DMS53 (cell line): ENCODE measurements at places on chromosomes 12 and 14.

DNA sequence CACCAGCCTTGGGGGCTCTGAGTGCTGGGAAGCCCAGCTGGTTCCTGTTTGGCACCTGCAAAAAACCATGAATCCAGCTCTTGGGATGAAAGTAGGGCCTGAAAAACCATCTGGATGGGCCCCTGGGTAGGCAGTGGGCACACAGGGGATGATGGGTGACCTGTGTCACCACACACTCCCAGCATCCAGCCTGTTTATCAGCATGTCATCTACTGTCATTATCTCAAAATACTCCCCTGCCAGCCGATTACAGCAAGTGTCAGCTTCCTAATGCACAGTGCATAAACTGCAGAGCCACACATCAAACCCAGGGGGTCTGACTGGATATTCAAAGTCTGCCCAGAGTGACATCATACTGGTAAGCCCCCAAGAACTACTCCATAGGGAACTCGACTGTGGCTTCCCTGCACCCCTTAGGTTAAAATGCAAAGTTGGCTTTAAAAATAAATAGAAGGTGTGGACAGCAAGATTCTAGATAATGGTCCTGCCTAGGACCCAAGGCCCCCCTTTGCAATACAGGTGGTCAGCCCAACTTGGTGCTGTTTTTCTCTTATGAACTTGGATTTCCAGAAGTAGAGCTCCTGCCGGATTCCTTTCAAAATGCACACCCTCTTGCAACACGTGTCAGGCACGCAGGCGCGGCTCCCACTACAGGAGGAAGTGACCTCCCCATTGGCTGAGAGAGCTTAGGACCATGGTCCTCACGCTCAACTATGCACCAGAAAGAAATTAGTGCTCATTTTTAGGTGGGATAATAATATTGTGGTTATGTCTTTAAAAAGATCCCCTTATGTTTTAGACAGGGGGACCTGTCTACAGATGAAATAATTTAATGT lies 94.1 kb downstream of the GCH1 start:
- no peak for DNase-seq

DNA sequence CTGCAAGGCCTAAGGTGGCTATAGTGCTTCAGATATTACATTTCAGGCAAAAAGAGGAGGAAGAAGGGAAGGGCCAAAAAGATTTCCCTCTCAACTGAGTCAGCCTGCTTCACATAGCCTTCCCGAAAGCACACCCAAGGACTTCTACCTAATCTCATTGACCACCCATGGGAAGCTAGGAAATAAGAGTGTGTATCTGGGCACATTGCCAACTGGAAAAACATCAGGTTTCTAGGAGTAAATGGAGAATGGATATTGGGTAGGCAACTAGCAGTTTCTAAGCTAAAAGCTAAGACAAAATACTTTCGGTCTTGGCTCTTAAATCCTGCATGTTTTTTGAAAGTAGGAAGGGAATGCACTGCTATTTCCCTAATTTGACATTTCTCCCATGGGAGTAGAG lies 221.7 kb upstream of the GRIP1 start:
- peak; percentile 27 for DNase-seq

DNA sequence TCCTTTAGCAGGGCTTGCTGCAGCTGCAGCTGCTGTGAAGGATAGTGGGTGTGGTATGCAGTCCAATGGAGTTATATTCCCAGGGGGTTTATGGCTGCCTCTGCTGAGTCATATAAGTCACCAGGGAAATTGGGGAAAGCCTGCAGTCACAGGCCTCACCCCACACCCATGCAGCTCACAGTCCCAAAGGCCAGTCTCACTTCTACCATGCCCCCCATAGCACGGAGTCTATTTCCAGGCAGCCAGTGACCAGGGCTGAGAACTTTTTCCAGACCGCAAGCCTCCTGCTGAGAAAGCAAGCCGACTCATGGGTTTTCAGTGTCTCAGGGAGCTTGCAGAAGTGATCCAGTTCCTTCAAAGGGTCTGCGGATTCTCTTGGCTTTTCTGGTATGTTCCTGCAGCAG lies 322.4 kb upstream of the CLEC14A start:
- no peak for DNase-seq

DNA sequence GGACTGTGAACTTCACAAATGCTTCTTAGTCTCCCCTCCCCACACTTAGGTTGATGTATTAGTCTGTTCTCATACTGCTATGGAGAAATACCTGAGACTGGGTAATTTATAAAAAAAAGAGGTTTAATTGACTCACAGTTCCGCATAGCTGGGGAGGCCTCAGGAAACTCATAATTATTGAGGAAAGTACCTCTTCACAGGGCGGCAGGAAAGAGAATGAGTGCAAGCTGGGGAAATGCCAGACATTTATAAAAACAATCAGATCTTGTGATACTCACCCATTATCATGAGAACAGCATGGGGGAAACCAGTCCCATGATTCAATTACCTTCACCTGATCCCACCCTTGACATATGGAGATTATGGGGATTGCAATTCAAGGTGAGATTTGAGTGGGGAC lies 178.8 kb downstream of the SLC38A4 start:
- no peak for DNase-seq

DNA sequence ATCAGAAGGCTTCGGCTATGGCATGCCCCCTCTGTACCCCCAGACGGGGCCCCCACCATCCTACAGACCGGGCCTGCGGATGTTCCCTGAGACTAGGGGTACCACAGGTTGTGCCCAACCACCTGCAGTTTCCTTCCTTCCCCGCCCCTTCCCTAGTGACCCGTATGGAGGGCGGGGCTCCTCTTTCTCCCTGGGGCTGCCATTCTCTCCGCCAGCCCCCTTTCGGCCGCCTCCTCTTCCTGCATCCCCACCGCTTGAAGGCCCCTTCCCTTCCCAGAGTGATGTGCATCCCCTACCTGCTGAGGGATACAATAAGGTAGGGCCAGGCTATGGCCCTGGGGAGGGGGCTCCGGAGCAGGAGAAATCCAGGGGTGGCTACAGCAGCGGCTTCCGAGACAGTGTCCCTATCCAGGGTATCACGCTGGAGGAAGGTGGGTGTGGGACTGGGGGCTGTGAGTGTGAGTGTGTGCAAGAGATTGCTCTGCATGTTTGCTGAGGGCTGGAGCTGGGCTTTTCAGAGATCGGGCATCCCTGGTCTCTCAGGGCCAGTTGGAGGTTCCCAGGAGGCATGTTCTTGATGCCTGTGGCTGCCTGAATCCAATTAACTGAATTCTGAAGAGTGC lies 8.6 kb downstream of the NFATC4 start:
- no peak for DNase-seq

DNA sequence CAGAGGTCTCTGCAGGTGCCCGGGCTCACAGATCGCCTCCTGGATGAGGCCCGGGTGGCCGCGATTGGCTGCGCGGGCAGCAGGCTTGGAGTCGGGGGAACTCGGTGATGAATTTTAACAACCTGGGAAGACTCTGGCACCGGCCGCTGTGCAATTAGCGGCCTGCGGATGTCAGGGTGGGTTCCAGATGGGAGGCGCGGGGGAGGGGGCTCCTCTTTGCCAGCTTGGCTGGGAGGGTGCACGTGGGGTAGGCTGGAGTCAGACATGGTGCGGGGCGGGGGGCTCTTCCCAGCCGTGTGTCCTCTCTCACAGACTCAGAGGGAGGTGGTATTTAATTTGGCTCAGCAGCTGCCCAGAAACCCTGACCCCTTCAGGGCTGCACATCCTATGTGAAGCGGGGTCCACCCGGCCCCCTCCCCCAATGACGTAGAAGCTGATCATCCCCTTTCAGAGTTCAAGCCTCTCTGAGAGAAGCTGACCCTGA lies 81.4 kb downstream of the KIF26A start:
- no peak for DNase-seq

GRCh38 chr12:53803703-53804102 lies 51.9 kb upstream of the CISTR start:
- DNase-seq = no peak

- DNase-seq = no peak
Observed at GRCh38 chr12:52552055-52552454, 890 bp downstream of the KRT71 start.

DNA sequence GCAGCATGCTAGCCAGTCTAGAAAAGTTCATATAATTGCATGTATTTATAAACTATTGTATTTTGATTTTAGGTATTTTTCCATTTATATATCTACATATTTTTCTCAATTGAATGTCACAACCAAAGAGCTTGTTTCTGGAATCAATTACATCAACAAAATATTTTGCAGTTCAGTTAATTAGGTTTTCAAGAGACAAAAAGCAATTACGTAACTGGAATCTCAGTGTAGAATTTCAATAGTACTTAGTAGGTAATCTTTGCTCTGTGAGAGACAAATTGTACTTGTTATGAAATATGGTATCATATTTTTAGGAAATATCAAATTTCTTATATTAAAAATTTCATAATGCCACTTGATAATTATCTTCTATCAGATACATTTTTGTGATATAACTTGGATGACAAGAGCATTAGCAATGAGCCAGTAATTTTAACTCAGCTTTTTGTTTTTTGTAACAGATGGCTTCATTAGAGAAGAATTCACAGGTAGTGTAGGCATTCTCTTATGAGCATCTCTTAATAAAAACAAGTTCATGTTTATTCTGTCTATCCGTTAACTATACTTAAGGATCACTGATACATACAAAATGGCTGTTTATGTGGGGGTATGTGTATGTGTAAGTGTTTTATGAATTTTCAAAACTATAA lies 774.7 kb downstream of the C12orf50 start:
- no peak for DNase-seq

- peak; percentile 95 for DNase-seq
Observed at GRCh38 chr12:111598637-111599452, at the start of gene ATXN2. Gene ATXN2 (minus strand): TSS chr12:111599315. CDS start chr12:111599034, 281 bp downstream.

- no peak for DNase-seq
Observed at GRCh38 chr12:123948401-123948795, 24.2 kb downstream of the CCDC92 start.

DNA sequence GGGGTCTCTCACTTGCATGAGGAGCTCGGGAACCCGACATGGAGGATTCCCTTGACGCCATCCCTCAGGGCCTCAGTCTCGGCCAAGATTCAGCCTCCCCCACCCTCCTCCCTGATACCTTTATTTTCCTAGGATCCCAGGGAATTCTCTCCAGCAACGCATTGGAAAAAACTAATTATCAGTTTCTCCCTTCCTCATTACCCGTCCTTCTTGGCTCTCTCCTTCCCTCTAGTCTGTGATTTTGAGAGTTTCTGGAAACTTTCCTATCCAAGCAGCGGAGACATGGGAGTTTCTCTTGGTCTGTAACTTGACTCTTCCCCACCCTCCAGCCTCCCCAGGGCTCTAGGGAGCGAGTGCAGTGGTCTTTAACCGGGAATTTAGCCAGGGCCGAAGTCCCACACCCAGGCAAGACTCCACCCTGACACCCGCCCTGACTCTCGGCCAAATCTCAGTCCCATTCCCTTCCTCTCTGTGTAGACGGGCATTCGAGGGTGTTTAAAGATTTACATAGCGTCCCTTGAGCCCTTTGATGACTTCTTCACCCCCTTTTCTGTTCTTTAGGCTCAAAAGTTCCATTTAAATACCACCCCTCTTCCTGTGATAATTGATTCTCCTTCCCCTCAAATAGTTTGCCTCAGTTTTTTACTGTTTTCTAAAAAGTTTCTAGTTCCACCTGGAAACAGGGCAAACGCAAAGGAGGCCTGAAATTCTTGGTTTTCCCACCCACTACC lies 6.7 kb downstream of the HOXC5 start:
- DNase-seq = no peak

DNA sequence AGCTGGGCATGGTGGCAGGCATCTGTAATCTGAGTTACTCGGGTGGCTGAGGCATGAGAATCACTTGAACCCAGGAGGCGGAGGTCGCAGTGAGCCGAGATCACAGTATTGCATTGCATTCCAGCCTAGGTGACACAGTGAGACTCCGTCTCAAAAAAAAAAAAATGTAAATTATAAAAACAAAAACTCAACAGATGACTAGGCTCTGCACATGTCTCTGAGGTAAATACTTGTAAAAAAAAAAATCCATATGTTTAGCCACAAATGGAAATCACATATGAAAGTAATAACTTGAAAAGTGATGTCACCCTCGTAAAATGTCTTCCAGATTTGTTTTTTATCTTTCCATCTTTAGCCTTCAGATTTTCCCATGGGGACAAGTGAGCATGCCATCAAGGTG lies 85.0 kb downstream of the KICS2 start:
- no peak for DNase-seq
